Activated T-cell treated with anti-CD3 and anti-CD28 coated beads, Interleukin-2, amount 50 U/mL, for 1 hour (primary cell): ENCODE measurements at places on chromosomes 5 and 9.
A peak's percentile ranks its signal among the peaks of the same experiment; 100 is the strongest.

DNA sequence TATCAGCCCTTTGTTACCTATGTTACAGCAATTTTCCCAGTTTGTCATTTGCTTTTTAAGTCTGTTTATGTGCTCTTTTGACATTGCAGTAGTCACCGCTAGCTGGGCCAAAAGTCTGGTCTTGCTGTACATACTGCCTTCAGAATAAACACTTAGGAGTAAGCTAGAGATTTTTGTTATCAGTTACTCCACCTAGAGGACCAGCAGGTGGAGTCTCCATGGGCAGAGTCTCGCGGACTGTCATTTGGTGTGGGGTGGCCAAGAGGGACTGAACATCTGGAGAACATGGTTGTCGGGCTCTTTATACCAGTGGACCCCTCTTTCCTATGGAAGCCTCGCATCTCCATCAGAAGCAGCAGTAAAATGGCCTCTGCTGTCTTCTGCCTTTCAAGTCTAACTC, 10.8 kb upstream of the MGAT1 start:
- DNase-seq: no peak

GRCh38 chr9:3467593-3468219, 58.1 kb downstream of the RFX3 start:
- DNase-seq: peak; percentile 48

GRCh38 chr9:26301659-26302058, 590.9 kb downstream of the CAAP1 start:
- DNase-seq: no peak

- DNase-seq: no peak
Measured at GRCh38 chr9:116484492-116485061, 202.5 kb upstream of the TRIM32 start.

DNA sequence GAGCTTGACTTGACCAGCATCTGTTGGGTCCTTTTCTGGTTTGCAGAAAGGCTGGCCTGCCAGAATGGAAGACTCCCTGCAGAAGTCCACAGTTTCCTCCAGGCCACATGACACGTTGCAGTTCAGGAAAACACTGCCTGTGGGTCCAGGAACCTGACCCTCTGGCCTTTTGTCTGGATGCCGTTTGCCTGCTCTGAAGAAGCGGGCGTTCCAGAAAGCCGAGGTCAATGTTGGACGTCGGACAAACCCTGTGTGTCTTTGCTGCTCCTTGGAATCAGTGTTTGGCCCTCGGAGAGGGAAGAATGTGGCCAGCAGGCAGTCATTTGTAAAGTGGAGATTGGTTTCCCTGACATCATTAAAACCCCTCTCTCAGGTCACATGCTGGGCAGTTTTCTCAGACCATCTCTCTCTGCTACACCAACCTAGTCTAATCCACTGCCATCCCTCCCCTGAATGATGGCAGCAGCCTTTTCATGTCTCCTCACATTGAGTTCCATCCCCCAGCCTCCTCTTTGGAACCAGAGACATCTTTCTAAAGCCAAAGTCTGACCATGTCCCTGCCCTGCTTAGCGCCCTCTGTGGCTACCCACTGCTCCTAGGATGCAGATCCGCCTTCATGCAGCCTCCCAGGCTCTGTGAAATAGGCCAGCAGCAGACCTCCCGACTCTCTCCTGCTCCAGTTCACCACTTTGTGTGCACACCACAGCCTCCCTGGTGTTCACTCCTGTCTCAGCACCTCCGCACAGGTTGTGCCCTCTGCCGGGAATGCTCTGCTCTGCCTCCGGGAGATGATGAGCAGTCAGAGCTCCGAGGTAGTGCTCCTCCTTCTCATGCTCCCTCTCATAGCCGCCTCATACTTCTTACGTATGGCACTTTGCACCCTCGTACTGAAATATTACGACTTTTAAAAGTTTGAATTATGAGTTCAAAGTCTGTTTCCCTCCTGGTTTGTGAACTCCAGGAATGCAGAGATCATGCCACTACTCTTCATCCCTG, 75.6 kb downstream of the RALGPS1 start:
- no peak for DNase-seq

DNA sequence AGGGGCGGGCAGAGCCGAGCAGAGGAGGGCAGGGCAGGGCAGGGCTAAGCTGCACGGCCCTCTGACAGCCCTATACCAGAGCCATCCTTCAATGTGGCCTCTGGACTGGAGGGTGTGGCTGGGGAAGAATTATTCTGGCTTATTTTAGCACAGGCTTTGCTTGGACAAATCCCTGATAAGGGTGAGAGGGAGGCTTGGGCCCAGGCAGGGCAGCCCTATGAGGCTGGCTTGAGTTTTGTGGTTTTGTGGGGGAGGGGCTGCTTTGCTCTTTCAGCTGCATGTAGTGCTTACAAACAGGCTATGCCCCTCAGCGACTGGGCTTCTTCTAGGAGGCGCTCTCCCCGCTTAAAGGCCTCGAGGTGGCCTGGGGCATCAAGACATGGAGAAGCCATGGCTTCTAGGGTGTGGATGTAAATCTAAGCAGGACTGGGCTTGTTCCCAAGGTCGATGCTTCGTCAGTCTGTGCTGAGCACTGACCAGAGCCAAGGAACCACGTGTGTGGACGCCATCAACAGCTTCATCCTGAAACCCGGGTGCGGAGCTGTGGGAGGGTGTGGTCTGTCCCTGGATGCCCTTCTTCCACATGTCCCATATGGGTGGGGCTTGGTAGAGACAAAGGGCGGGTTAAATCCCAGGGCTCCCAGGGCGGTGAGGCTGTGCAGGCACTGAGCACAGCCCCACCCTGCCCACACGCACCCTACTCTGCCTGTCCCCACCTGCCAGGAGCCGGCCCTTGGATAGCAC, 45.7 kb upstream of the IPPK start:
- DNase-seq: no peak

DNA sequence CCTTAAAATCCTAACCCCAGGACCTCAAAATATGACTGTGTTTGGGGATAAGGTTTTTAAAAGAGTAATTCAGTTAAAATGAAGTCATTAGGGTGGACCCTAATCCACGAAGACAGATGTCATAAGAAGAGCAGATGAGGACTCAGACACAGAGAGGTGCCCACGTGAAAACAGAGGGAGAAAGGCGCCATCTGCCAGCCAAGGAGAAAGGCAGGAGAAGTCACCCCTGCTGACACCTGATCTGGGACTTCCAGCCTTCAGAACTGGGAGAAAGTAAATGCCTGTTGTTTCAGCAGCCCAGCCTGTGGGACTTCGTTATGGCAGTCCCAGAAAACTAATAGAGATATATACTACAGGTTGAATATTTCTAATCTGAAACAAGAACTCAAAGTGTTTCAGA, 67.4 kb downstream of the ROR2 start:
- DNase-seq: no peak

DNA sequence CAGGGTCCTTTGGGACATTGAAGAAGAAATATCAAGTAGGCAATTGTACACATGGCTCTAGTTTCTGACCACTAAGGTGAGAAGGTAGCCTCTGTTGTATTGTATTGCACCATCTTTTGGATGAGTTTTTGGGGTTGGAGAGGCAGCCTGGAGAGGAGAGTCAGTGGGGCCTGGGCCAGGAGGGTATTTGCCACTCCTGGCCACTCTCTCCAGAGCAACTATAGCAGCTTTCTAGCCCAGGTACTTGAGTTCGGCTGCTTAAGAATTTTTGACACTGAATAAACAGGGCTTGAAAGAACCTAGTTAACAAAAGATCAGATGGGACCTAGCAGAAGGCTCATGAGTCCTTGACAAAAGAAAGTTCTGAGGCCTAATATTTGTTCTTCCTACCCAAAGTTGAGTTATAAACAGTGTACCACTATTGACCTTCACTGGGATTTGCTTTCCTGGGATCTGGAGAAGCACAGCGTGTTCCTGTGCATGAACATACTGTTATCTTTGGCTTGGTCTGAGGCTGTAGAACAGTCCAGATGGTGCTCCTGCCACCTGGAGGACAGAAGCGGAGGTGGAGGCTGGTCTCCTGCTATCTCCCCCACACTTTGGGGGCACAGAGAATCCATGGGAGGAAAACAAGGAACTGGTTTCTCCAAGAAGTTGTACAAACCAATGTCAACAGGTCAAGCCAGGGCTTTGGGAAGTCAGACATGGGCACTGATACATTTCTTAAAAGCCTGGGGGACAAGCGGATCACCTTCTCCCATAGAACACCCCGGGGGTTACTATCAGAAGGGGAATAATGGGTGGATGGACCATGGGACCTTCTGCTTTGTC, 110.4 kb upstream of the LIFR start:
- no peak for DNase-seq

GRCh38 chr5:128574041-128574440, 36.0 kb upstream of the FBN2 start:
- DNase-seq: no peak

- DNase-seq: no peak
Measured at GRCh38 chr5:98927989-98928872, 576 bp downstream of the CHD1 start.

- DNase-seq: no peak
Measured at GRCh38 chr9:14158916-14159315, 155.0 kb downstream of the NFIB start.

GRCh38 chr9:73155968-73156864, 4.6 kb downstream of the ANXA1 start:
- DNase-seq: no peak

DNA sequence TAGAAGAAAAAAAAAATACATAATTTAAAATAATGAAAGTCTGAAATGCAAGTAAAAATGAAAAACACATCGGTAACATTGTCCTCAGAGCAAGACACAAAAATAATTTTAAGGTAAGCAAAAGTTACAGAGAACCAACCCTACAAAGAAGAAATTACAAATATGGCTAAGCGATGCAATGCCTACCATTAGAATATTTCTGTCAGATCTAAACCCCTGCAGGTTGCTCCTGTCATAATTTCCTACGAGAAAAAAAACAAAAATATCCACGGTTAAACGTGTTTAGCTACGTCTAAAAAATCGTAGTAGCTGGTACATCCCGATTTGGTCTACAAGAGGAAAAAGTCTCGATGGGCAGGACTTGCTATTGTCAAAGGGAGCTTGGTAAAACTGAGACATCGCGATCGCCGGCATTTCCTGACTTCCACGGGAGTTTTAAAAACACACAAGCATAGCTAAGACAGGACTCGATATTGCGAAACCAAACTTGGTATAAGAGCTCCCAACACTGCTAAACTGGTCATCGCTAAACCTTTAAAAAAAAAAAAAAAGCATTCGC, 1.1 kb upstream of the ANXA2R start:
- DNase-seq: peak; percentile 54
